ENCODE measurements at places on chromosomes 13 and 19.

- no peak for DNase-seq
These were observed 819.9 kb upstream of the SLITRK1 start for GRCh38 chr13:84702174-84702573.

DNA sequence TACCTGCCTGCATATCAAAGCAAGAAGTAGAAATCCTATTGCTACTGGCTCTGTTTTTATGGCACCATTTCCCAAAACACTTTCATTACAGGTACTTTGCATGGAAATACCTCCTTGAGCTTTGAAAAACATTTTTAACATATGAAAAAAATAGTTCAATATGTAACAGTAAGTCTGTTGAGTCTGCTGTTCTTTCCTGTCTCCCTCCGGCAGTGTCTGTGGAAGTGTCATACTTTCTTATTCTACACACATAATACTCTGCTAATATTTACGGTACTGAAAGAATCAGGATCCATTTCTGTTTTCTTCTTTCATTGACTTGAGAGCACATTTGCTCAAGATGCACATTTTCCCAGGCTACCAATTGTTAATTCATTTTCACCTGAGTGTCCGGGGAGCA lies 8.2 kb upstream of the SERTM1 start:
- no peak for DNase-seq

DNA sequence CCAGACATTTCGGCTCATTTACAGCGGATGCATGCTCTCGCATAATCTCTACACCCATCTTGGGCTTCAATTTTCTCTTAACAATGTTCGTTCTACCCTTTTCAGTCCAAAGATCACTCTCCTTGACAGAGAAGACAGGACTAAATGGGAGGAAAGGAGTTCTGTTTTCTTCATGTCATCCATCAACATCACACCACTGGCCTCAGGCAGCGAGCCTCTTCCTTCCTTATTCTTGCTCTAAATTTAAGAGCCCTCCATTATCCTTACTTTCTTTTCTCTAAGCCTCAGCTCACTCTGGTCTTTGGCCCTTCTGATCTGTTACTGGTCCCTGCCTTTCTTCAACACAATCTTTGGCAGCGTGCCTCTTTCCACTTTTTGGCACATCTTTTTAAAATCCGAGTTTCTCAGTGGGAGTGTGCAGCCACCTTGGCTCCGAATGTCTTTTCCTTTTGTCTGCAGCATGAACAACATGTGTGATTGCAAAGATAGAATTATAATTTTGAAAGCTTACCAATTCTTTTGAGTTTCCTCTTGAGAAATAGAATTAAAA lies 98.7 kb downstream of the FAM216B start:
- no peak for DNase-seq

GRCh38 chr19:35720163-35720524 lies 2.3 kb downstream of the KMT2B start:
- DNase-seq, result no peak

- no peak for DNase-seq
These were observed 109.5 kb downstream of the TM9SF2 start for GRCh38 chr13:99610702-99611289.

- DNase-seq, result no peak
These were observed 296.5 kb downstream of the ZNF536 start for GRCh38 chr19:30668521-30669155.

DNA sequence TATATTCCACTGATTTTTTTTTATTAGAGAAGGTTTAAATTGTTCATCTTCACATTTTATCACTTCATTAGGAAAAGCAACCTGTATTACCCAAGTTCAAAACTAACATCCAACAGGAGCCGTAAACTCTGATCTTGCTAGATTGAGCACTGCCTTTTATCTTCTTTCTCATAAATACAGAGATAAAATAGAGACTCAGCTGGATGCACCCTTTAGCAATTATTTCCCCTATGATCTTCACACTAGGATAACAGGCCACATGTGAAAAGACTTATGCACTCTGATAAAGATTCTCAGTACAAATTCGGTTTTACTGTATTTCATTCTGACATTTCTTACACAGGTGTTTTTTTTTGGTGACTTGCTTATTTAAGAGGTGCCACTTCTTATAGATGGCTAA lies 2438.2 kb upstream of the PCDH20 start:
- DNase-seq, result no peak

- no peak for DNase-seq
These were observed 43.3 kb upstream of the USE1 start for GRCh38 chr19:17171874-17172273.
